ENCODE measurements at places on chromosomes 2 and 18. TPM values are rescaled to one million over a fixed set of nuclear protein-coding genes. Genes with fewer than 3 reads are reported as not detected.
A peak's percentile ranks its signal among the peaks of the same experiment; 100 is the strongest.

Gene SH3BP4
- polyA plus RNA-seq = 27.7 TPM

Gene MFSD2B
- polyA plus RNA-seq = 0.58 TPM

Gene HOXD3
- polyA plus RNA-seq = 3.9 TPM

Gene PROM2
- 2.0 TPM for polyA plus RNA-seq

Gene GAREM1
- 11.8 TPM for polyA plus RNA-seq

Gene UGT1A4
- 0.04 TPM for polyA plus RNA-seq

Gene PSMG2
- 81.6 TPM for polyA plus RNA-seq

Gene KCNS3
- 7.8 TPM for polyA plus RNA-seq

Gene CDH19
- 8.3 TPM for polyA plus RNA-seq

Gene DHRS9
- polyA plus RNA-seq = 0.48 TPM

GRCh38 chr2:118837067-118837466 lies 10.4 kb downstream of the EN1 start:
- DNase-seq = no peak
- H3K36me3 ChIP-seq = no peaks in the 10 kb centered on the region
- peaks cover 100% of the 10 kb centered on the region for H3K27me3 ChIP-seq
- no peak overlapping the region for H3K27ac ChIP-seq
- H3K4me3 ChIP-seq = no peak overlapping the region
- peaks cover 10% of the 10 kb centered on the region for H3K4me1 ChIP-seq

DNA sequence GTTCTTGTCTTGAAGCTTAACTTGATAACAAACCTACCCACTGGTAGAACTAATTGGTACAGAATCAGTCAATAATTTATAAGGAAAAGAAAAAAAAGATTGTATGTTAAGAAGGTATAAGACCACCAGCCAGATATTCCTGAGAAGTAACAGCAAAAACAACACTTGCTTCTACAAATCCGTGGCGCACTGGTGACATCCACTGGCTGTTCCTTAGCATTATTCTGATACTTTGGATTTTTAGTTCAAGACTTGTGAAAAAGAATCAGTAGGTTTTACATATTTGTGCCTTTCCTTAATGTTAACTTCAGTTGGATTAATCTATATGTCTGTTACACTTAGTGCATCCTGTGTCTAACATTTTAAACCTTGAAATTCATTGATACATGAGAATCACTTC lies 141.8 kb downstream of the GRB14 start:
- DNase-seq = no peak
- H3K4me1 ChIP-seq = no peaks in the 10 kb centered on the region
- no peaks in the 10 kb centered on the region for H3K27me3 ChIP-seq
- no peak overlapping the region for H3K27ac ChIP-seq

- H3K4me1 ChIP-seq = peaks cover 3% of the 10 kb centered on the region
- H3K36me3 ChIP-seq = no peaks in the 10 kb centered on the region
- peak; percentile 64 for DNase-seq
- H3K27me3 ChIP-seq = no peaks in the 10 kb centered on the region
These were observed at the start of gene C1GALT1C1L for GRCh38 chr2:43676322-43677050. Gene C1GALT1C1L (minus strand): TSS chr2:43676429. CDS start chr2:43676322, 107 bp downstream.

- H3K4me3 ChIP-seq = no peak overlapping the region
- no peak for DNase-seq
- H3K27me3 ChIP-seq = no peaks in the 10 kb centered on the region
- no peaks in the 10 kb centered on the region for H3K4me1 ChIP-seq
These were observed 127.8 kb downstream of the MBP start for GRCh38 chr18:77004555-77005380.

DNA sequence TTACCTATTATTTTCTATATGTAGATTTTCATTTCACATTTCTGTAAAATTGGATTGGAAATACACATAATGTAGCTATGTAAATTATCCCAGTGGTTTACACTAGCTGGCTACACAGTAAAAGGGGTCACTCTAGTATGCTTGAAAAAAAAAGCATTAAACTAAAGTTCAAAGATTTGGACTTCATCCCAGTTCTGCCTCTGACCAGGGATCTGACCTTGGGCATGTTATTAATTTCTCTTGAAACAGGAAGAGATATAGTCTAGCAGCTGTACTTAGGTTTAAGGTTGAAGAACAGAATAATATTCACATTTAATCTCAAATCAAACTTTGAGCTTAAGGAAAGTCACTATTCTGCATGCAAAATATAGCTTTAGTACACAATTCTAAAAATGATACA lies 64.5 kb upstream of the RPE start:
- no peak overlapping the region for H3K4me3 ChIP-seq
- no peaks in the 10 kb centered on the region for H3K27me3 ChIP-seq
- no peaks in the 10 kb centered on the region for H3K4me1 ChIP-seq
- DNase-seq = no peak

- no peaks in the 10 kb centered on the region for H3K4me1 ChIP-seq
- no peak overlapping the region for H3K4me3 ChIP-seq
- no peak overlapping the region for H3K27ac ChIP-seq
- H3K27me3 ChIP-seq = no peaks in the 10 kb centered on the region
- H3K36me3 ChIP-seq = no peaks in the 10 kb centered on the region
These were observed 172.9 kb downstream of the EPHA4 start for GRCh38 chr2:221399183-221399582.

DNA sequence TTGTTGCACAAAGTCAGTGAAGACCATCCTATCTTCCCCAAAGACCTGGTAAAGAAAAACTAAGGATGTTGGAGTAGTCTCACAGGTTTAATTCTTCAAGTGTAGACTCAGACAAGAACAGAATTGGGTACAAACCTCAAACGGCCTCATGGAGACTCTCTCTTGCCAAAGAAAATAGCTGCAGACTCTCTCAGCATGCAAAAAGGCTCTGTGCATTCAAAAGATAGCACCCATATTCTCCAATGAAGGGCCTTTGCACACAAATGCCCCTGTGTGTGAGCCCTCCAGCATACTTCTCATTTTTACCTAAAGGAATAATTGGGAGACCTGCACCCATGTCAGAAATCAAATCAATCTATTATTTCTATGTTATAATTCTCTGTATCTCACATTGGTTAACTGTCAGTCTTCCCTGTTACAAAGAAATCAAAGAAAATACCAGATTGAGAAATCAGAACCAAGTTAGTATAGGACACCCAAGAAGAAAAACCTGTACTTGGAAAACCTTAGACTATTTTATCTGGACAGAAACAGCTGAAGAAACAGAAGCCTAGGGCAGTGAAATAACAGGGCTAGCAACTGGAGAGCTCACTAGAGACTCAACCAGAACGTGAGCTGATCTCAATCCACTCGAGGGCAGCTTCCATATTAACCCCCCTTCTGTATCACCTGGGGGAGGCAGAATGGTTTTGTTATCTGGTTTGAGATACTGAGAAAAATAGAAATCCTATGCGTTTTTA lies 134.7 kb upstream of the DNAJC10 start:
- no peaks in the 10 kb centered on the region for H3K4me1 ChIP-seq
- DNase-seq = no peak
- H3K27me3 ChIP-seq = no peaks in the 10 kb centered on the region
- H3K36me3 ChIP-seq = no peaks in the 10 kb centered on the region
- H3K27ac ChIP-seq = no peak overlapping the region

DNA sequence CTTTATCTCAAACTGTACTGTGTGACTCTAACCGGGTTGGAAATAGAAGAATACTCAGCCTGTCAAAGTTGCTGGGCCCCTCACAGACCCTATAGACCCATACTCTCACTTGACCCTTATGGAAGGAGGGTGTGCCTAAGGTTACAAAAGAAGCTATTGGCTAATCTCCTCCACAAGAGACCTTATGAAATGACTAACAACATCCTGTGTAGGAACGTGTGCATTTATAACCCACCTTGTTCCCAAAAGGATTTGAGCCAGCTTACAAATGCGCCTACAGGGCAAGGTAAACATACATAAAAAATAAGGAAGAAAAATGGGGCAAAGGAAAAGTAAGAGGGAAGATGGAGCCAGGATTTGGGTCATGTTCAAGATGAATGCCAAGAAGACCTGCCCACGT lies 225.4 kb upstream of the SMAD2 start:
- no peak for DNase-seq
- no peaks in the 10 kb centered on the region for H3K36me3 ChIP-seq
- no peaks in the 10 kb centered on the region for H3K27me3 ChIP-seq

GRCh38 chr2:48944956-48945355 lies 189.4 kb upstream of the LHCGR start:
- H3K4me3 ChIP-seq = no peak overlapping the region
- no peak for DNase-seq
- H3K27ac ChIP-seq = no peak overlapping the region
- no peaks in the 10 kb centered on the region for H3K4me1 ChIP-seq

GRCh38 chr18:59549503-59550173 lies 147.6 kb downstream of the CCBE1 start:
- DNase-seq = no peak
- H3K36me3 ChIP-seq = no peaks in the 10 kb centered on the region
- no peak overlapping the region for H3K27ac ChIP-seq
- peaks cover 3% of the 10 kb centered on the region for H3K27me3 ChIP-seq
- H3K4me1 ChIP-seq = no peaks in the 10 kb centered on the region
- H3K4me3 ChIP-seq = no peak overlapping the region

GRCh38 chr2:38737925-38738324 lies 13.2 kb downstream of the SRSF7 start:
- H3K4me3 ChIP-seq = no peak overlapping the region
- H3K27ac ChIP-seq = no peak overlapping the region
- peaks cover 14% of the 10 kb centered on the region for H3K4me1 ChIP-seq
- DNase-seq = no peak

DNA sequence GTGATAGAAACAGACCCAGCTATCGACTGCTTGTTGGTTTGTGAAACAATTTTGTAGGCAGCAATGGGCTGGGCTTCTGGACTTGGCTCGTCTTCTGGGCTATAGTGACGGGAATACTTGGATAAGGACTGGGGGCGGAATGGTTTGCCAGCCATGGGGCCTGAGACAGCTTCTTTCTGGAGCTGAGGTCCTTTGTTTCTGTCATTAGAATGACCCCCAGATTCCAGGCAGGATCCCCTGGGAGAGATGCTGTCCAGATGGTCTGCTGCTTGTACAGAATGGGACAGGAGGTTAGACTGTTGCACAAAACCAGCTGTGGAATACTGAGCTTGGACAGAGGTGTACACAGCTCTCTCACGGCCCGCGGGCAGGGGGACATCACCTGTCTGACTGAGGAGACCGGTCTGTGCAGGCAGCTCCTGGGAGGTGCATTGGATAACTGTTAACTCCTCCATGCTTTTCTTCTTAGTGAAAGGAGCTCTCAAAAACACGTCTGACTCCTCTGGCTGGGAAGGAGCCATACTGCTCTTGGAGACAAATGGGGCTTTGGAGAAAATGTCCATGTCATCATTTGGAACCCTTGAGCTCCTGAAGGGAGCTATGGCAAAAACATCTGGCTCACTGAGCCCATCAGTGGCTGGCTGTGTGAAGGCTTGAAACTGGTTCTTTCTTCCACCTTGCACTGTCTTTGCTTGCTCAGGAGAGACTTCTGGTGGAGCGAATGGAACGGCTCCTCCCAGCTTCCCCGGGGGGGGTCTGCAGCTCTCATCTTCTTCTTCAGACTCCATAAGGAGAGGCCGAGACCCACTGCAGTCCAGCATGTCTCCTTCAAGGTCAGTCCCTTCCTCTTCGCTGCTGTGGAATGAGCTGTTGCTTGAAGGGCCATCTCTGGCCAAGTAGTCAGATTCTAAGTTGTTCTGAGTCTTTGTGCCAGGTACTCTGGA lies 28.6 kb upstream of the NFU1 start:
- peaks cover 6% of the 10 kb centered on the region for H3K4me1 ChIP-seq
- H3K27ac ChIP-seq = no peak overlapping the region
- H3K4me3 ChIP-seq = no peak overlapping the region
- H3K36me3 ChIP-seq = peaks cover 11% of the 10 kb centered on the region

DNA sequence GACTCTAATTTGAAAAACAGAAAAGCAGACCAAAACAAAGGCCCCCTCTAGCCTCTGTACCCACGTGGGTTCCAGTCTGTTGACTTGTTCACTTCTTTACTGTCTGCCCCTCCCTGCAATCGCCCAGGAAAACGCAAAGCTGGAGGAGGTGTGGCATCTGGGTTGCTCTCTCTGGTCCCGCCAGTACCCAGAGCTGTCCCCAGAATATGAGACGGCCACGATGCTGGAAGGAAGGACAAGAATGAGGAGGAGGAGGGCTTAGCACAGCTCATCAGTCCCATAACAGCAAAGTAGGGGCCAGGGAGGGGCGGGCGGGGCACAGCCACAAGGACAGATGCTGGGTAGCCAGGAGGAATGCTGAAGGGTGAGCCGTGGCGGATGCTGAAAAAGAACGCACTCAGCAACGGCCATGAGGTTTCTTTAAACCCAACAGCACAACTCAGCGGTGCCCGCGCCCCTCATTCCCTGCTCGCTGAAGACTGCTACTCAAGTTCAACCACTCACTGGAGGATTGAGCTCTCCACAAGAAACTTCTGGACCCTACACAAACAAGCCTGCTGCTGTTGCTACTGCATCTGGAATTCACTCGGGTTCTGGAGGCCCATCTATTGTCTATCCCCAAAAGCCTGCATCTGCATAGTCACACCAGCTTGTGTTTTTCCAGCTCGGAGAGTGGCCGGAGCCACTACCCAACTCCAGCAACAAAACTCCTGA lies 187.7 kb downstream of the HDAC4 start:
- H3K4me1 ChIP-seq = peaks cover 5% of the 10 kb centered on the region
- H3K27ac ChIP-seq = no peak overlapping the region
- no peak overlapping the region for H3K4me3 ChIP-seq
- DNase-seq = no peak

GRCh38 chr2:26691881-26692278 lies 642 bp upstream of the KCNK3 start:
- H3K27me3 ChIP-seq = peaks cover 76% of the 10 kb centered on the region
- no peak overlapping the region for H3K4me3 ChIP-seq
- no peaks in the 10 kb centered on the region for H3K36me3 ChIP-seq
- no peak overlapping the region for H3K27ac ChIP-seq
- no peak for DNase-seq

DNA sequence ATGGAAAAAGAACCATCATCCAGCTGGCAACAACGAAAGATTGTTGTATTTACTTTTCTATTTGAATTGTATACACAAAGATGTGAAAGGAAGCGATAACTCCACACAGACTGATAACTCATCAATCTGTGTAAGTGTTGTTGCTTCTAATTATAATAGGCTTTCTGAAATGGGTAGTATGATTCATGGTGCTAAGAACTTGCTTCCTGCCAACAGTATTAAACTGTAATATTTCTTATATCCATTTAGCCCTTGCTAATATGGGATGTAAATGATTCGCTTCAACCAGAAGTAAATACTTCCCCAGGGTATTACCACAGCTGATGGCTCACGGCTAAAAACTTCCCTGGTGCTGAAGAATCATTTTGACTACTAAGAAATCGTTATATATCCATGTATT lies 70.2 kb downstream of the TMEM163 start:
- no peak overlapping the region for H3K4me3 ChIP-seq
- H3K4me1 ChIP-seq = no peaks in the 10 kb centered on the region
- DNase-seq = no peak
- no peaks in the 10 kb centered on the region for H3K36me3 ChIP-seq
- no peak overlapping the region for H3K27ac ChIP-seq

- no peaks in the 10 kb centered on the region for H3K4me1 ChIP-seq
- peaks cover 6% of the 10 kb centered on the region for H3K27me3 ChIP-seq
- DNase-seq = peak; percentile 71
- no peak overlapping the region for H3K27ac ChIP-seq
- peak overlapping the region; percentile 33 for H3K4me3 ChIP-seq
These were observed 151.7 kb upstream of the ZNF521 start for GRCh38 chr18:25503567-25504081.
